OCI-M1 (cell line): ENCODE measurements at places on chromosomes 6 and 20.

DNA sequence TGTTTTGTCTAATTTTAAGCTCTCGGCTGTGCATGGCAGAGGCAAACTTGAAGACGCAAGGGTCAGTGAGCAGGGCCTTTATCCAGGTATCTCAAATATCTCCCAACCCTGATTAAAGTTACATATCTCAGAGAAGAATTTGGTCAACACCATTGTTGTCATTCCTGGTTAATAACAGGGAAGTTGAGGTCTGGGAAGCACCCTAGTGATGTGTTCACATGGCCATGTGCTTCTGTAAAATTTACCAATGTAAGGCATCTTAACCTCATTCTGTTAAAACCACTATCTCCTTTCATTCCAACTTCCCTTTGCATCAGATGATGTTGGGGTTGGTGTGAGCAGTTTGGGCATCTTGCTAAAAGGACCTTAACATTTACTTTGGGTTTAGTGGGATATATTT lies 4.0 kb upstream of the FAM110A start:
- peak; percentile 71 for DNase-seq

DNA sequence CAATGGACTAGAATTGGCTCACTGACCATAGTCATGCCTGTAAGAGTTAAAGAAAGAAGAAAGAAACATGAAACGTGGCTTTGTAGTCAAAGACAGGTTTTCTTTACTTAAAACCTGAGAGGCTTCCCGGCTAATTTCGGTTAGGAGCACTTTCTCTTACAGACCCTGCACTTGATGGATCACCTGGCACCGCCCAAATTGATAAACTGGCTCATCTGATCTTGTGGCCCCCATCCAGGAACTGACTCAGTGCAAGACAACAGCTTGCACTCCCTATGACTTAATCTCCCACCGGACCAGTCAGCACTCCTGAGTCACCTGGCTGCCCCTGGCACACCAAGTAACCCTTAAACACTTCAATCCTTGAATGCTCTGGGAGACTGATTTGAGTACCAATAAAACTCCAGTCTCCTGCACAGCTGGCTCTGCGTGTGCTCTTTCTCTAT lies 12.3 kb downstream of the TMEM14B start:
- no peak for DNase-seq

DNA sequence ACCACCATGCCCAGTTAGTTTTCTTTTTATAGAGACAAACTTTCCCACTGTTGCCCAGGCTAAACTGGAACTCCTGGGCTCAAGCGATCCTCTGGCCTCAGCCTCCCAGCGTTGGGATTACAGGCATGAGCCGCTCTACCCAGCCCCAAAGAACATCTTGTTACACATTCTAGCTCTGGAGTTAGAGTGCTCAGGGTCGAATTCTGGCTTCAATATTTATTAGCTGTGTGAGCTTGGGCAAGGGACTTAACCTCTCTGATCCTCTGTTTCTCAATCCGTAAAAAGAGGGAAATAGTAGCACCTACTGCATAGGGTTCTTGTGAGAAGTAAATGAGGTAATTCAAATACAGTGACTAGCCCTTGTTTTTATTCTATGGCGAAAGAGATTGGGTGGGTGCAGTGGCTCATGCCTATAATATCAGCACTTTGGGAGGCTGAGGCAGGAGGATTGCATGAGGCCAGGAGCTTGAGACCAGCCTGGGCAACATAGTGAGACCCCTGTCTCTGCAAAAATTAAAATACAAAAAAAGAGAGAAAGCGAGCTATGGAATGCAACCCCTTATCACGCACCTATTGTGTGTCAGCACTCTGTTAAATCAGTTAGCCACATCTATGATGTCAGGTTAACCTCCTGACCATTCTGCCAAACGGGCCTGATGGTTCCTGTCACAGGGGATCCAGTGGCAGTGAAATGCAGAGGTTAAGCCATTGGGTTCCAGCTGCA lies 19.7 kb downstream of the BCAS4 start:
- peak; percentile 8 for DNase-seq

GRCh38 chr6:92827104-92827503 lies 592.3 kb downstream of the EPHA7 start:
- DNase-seq, result peak; percentile 56

- no peak for DNase-seq
Observed at GRCh38 chr20:33769043-33769442, 37.2 kb downstream of the ZNF341 start.

DNA sequence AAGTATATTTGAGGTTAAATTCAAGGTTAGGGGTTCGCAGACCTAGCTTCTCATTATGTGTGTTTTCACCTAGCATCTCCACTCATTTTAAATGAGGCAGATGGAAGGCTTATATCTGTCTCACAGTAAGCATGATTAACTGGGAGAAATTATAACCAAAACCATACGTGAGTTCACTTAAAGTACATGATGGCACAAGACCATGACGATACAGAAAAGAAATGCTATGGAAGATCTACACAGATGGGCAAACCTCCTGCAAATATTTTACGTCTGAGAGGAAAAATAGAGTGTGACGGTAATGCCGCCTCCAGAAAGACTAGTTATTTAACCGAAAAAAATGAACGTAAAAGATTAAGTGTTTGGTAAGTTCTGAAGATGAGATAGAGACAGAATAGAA lies 337.8 kb downstream of the FARS2 start:
- DNase-seq, result no peak

DNA sequence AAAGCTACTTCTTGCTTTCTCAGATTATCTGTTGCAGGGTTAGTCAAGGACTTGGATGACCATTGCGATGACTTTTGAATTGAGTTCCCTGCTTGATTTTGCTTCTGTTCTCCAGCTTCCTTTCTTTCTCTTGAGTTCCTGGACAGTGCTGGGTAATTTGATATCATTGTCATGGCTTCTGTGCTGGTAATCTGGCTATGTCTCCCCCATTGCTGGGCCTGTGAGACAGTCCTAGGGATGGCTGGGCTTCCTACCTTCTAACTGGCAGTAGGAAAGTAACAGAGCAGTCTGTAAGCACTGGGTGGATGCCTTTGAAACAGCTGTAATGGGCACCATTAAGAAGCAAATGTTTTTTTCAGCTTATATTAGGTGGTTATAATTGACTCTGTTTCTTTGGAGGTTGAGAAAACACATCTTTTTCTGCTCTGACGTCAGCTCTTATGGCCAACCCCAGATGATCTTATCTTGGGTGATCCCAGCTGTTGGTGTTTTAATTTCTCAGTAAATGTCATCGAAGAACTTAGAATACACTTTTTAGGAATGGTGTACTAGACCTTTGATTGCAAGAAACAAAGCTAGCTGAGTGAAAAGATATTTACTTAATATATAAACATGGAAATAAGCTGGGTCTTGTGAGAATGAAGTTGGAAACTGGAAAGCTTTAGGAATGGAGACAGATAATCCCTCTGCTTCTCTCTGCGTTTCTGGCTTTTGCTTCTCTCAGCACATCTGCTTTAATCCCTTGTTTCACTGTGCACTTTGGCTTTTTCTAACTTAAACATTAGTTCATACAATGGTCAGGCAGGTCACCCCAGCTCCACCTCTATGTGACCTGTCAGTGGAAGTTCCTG lies 195.0 kb upstream of the MAN1A1 start:
- no peak for DNase-seq

DNA sequence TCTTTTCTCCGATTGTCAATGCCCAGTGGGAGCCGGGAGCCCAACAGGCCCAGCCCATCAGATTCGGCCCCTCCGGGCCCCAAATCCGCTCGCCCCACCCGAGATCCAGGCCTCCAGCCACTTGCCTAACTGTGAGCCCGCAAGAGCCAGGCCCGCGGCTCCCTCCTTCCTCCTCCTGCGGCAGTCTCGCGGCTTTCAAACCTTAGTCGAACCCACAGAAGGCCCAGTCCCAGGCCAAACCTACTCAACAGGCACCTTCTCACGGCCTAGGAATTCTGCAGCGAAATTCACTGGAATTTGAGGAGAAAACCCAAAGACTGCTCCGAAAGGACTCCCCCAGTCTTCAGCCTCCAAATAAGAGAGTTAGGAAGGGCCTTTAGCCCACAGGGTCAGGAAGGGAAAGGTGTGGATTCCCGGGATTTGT lies 2.8 kb upstream of the TFAP2A start:
- no peak for DNase-seq

DNA sequence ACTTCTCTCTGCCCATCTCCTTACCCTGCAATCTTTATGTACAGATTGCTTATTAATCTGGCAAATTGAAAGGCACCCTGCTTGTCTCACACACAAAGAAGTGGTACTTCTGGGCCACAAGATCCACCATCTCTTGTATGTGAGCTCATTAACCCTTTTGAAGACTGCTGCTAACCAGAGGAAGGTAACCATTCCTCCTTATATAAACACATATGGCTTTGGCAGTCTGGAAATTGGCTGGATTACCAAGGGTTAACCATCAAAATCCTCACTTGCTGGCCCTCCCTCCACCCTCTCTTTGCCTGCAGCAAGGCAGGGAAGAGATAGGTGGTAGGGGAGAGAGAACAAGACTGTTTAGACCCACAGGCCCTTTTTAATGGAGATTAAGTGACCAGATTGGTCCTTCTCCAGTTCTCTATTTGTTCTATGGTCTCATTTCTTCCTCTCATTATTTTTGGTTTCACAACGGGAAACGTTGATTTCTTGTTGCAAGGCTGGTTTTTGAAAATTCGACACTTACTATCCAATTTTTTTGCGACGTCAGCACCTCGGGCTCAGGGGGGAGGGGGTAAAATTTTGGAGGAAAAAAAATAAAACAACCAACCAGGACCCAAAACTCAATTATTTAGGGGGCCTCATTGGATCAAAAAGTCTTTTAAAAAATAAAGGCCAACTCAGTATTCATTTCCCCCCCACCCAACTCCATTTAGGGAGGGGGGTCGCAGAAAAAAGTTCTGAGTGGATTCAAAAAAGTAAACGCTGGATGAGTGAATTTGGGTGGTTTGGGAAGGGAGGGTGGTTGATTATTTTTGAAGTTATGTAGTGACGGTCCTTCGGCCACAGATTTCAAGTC lies 859 bp downstream of the PPP1R10 start:
- peak; percentile 81 for DNase-seq

- DNase-seq, result peak; percentile 39
Observed at GRCh38 chr6:167699141-167699931, 127.4 kb upstream of the AFDN start.

DNA sequence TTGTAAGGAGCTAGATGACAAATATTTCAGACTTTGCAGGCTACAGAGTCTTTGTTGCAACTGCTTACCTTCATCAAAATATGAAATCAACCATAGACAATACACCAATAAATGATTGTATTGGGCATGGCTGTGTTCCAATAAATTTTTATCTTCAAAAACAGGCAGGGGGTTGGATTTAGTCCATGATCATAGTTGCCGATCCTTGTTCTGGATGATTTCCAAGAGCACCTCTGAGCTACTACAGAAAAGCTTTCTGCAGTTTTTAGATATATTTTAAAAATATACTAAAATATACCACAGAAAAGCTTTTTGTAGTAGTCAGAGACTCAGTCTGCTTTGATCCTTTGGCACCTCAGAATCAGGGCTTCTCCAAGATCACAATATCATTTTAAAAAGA lies 145.0 kb downstream of the HTR1B start:
- DNase-seq, result no peak

DNA sequence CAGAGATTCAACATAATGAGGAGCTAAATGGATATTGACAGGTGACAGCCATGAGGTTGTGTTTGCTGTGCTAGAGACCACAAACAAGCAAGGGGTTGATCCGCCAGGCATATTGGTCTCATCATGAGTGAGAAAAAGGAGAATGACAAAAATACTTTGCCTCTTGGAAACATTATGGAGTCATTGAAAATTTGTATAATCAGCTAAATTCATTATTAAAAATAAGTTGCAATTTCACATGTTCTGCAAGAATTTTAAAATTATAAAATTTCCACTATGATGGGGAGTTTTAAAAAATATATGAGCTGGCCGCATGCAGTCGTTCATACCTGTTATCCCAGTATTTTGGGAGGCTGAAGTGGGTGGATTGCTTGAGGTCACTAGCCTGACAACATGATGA lies 912.3 kb upstream of the SLC35B3 start:
- DNase-seq, result no peak

GRCh38 chr20:63968928-63969760 lies 586 bp downstream of the ZNF512B start:
- no peak for DNase-seq

DNA sequence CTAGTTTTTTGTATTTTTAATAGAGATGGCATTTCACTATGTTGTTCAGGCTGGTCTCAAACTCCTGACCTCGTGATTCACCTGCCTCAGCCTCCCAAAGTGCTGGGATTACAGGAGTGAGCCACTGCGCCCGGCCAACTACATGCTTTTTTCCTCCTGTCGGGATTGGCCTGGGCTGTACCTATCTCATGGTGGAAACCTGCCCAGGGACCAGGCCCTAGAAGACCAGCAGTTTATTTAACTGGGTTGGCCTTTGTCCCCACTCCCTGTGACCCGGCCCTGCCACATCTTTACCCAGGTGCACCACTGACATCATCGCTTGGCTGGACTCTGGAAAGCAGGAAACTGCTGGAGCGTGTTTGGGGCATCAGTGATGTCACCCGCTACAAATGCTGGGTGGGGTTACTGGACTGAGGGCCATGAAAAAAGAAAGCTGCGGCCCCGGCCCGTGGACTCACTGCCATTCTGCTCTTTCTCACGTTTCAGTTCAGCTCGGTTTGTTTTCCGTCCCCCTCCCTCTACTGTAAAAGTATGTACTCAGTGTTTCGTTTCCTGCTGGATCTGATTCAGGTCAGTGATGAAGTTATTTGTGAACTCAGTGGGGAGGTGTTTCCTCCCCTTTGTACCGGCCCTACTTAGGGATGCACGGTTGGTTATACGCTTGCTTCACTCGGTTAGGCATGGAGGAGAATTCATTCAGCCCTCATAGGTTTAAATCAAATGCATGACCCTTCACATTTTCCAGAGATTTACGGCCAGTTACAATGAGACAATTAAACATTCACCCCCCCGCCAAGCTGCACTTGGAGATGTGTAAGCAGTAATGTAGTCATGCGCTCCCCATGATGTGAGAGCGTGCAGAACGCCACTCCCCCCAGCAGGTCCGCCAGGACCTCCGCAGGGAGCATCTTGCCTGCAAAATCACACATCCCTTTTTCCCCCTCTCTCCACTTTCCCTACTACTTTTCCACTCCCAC lies 179.3 kb downstream of the MTHFD1L start:
- DNase-seq, result no peak

DNA sequence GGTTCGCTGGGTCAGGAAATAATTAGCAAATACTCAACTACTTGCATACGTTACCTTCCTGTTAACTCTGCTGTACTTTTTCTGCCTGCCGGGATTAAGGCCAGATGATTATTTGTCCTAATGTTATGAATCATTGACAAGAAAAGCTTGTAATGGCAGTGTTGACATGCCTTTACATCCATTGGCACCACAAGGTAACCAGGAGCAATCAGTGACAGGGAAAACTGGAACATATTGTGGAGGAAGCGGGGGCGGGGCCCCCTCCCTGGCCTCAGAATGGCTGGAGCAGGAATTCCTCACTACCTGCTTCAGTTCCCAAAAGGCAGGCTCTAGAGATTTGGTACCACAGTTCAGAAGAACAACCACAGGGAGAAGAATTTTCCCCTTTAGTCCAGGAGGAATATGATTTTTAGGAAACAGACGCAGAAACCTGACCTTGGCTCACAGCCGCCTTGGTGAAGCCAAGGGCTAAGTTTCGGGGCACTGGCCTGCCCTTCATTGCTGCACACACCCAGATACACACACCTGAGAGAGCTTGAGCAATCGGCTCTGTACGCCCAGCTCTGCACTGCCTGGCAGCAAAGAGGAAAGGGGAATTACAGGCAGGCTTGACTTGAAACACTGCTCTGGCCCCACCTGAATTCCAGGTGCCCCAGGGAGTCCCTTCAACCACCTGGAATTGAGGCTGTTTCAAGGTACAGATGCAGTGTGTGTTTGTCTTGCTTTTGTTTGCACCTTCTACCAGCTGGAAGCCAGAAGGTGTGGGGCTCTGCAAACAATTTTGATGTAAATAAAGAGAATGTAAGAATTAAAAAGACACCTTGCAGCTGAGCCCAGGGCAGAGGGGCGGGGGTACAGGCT lies 89.8 kb downstream of the MYB start:
- DNase-seq, result no peak

GRCh38 chr6:147201885-147202515 lies 2.2 kb upstream of the STXBP5 start:
- peak; percentile 93 for DNase-seq
